ENCODE measurements at places on chromosomes 2 and 18.

DNA sequence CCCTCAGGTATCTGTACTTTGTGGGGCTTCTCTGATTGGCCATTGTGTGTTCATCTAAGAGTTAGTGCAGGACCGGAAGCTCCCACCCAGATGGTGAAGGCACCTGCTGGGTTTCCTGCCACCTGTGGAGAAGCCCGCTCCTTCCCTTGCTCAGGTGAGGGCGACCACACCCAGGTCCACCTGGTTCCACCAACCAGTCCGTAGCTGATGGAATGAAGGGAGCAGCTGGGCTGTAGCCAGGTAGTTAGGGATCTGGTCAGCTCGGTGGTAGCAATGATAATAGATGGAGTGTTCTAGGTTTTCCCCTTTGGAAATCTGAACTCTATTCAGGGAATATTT, 16.0 kb downstream of the SH3BP4 start:
- no peak for DNase-seq

DNA sequence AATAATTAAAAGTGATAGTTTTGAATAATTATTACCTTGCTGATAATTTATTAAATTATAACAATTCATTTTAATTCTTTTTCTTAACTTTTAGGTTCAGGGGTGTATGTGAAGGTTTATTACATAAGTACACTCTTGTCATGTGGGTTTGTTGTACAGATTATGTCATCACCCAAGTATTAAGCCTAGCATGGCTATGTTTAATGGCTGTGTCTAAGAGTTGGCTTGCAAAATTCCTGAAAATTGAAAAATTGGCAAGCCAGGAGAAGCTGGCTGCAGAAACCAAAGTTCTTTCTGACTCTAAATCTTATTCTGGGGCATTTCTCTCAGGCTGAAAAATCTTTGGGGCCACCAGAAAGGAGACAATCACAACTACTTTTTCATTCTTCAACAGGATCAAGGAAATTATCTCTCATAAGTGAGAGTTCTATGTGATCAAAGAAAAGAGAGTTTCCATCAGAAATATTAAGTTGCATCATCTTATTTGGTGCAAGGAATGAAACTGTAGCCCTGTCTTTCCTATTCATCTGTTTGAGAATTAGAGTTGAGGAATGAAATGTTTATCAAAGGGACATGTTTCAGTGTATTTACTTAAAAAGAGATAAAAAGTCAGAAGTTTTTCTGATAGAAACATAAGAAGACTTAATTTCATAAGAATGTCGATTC, 412.1 kb upstream of the CDH2 start:
- DNase-seq = no peak

- DNase-seq = no peak
These were observed 87.9 kb upstream of the KCNH7 start for GRCh38 chr2:162926501-162926900.

DNA sequence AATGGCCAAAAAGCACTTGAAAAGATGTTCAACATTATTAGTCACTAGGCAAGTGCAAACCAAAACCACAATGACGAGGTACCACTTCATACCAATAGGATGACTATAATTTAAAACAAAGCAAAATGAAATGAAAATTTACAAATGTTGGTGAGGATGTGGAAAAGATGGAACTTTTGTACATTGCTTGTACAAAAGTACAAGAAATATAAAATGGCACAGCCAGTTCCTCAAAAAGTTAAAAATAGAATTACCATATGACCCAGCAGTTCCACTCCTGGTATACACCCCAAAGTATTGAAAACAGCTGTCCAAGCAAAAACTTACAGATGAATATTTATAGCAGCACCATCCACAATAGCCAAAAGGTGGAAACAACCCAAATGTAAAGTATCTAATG, 107.8 kb upstream of the XPO1 start:
- no peak for DNase-seq

DNA sequence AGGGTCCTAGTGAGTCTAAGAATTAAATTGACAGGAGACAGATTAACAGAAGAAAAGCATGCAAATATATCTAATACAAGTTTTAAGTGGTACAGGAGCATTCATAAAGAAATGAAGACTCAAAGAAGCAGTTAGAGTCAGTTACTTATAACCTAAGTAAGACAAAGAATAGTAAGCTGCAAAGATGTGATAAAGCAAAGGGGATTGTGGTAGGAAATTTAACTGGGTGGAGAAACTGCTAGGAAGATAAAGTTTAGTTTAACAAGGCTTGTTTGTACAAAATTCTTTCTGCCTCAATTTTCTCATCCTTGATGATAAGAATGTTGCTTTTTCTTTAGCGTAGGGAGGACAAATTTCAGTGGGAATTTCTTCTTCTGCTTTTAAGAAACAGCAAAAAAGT, 35.5 kb upstream of the ST6GAL2 start:
- no peak for DNase-seq

GRCh38 chr2:206890179-206890578, 49.1 kb upstream of the CPO start:
- no peak for DNase-seq

GRCh38 chr18:7615840-7616239, 48.7 kb downstream of the PTPRM start:
- no peak for DNase-seq

GRCh38 chr2:56449002-56449431, 265.2 kb downstream of the CCDC85A start:
- no peak for DNase-seq

GRCh38 chr2:124534028-124534427, 508.9 kb downstream of the CNTNAP5 start:
- DNase-seq = no peak

DNA sequence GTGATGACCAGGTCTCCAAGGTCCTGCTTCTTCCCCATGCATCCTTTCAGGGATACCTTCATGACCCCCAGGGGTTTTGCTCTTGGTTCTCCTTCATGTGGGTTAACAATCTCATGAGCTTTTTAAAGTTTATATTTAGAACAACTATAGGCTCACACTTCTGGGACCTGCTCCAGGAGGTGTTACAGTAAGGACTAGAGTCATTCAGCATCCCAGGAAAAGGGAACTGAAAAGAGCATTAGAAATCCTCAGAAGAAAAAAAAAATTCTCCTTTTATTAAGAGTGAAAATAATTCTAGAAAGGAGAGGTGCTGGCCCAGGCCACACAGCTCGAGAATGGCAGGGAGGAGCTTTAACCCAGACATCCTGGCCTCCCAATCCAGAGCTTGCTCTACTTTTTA, 66.5 kb downstream of the SETBP1 start:
- no peak for DNase-seq

DNA sequence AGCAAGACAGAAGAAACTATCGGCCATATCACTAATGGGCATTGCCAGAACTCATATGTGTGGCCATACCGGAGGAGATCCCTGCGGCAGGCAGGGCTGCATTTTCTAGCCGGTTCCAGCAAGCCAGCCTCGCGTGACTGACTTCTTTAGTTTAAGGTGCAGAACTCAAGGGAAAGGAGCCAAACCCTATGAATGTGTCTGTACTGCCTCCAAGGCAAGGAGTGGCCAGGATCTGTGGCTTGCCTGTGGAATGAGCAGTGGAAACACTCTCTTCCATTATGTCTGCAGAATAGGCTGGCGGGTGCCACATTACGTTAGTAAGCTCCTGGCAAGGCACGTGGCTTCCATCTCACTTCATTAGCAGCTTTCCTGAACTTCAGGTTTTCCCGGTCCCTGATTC, 137.6 kb downstream of the ATL2 start:
- no peak for DNase-seq

- no peak for DNase-seq
These were observed 128.0 kb downstream of the ARL4C start for GRCh38 chr2:234368861-234369261.

- DNase-seq = no peak
These were observed 69.2 kb downstream of the BOLA3 start for GRCh38 chr2:74078466-74078865.

- no peak for DNase-seq
These were observed 71.9 kb upstream of the ZNF516 start for GRCh38 chr18:76566987-76567386.

- no peak for DNase-seq
These were observed 125.8 kb downstream of the C1D start for GRCh38 chr2:67936969-67937368.

DNA sequence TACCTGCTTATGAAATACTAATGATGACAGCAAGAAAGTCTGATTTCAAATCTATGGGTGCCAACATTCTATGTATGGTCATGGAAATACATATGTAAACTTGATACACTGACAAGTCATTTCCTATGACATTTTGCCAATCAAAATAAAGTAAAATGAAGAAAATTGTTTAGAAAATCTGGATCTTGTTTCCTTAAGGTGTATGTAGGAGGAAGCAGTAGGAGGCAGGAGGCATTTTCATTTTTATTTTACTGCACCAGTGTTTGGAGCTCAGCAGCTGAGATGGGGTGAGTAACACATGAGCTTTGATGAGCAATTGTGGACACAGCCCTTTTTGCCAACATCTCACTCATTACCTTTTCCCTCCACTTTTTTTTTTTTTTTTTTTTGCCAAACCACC, 167.0 kb downstream of the AFF3 start:
- no peak for DNase-seq

DNA sequence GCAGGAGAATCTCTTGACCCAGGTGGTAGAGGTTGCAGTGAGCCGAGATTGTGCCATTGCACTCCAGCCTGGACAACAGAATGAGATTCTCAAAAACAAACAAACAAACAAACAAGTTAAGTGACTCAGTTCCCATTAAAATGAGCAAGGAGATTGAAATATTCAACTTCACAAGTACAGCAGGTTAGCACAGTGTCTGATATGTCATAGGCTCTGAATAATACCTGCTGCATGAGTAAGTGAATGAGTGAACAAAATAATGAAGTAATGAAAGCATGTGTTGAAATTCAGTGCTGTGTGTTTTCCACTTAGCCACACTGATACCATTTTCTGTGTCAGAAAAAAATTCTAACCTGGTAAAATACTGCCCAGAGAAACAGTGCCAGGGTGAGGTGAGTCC, 41.9 kb upstream of the SETBP1 start:
- no peak for DNase-seq

DNA sequence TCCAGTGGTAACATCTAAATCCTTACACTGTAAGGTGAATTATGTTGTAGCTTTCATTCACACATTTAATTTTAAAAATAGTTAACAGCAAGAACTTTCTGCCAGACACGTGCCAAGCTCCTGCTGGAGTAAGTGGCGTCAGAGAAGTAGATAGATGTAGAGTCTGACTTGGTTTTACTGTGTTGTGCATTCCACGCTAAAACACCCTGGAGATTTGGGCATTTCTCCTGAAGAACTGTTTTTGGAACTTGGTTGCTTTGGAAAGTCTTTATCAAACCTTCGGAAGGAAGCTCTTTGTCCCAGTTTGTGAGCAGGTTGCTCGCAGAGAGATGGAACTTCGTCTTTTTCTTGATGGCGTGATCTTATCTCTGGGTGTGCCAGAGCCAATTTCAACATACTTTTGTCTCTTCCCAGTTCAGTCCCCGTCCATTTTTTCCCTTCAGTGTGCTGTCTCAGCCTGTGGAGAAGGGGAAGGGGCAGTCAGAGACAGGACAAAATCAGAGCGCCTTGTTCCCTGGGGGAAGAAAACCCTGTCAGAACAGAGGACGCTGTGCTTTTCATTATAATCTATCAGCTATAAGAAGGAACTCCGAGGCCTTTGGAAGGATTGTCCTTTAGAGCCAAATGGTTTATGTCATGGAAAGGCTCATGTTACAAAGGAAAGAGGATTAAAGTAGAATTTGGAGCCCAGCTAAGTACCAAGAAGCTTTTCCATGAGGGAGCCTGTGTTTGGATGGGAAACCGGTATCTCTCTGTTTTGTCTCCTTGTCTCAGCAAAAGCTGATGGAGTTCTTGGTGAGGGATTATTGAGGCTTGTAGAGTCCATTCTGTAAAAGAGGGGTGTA, 18.9 kb downstream of the GRHL1 start:
- no peak for DNase-seq

Data from NT2/D1 (cell line).